ENCODE measurements at places on chromosomes 16 and 17.

DNA sequence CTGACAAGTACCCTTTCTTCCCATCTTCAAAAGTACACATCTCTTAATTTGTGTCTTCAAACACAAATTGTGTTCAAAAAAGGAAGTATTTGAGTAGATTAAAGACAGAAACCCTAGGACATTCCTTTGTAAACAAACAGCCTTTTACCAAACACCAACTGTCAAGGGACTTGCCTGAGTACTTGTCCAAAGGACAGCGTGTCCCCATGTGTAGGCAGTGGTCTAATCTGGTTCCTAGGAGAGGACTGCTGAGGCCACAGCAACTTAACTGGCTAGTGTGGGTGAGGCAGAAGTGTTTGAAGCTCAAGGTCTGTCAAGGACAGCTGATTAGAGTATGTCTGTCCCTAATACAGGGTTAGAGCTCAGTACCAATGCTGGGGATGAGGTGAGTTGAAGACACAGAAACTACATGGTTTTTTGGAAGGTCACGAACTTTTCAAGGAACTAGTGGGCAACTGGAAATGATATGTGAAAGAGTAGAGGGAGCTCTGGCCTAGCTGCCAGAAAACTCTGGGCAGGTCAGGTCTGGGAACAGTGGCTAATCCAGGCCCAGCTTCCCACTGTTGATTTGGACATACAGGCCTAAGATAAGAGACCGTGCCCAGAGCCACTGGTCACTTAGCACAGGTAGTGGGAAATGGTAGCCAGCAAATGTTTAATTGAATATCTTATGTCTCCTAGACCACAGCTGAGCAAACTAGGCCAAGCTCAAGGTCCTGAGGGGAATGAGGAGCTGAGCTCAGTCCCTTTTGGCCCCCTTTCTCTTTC, 10.1 kb downstream of the HMOX2 start:
- no peak for DNase-seq

- no peak for DNase-seq
These were observed 16.4 kb downstream of the ST3GAL2 start for GRCh38 chr16:70422543-70422942.

GRCh38 chr17:16507918-16508533, 16.0 kb upstream of the LRRC75A start:
- no peak for DNase-seq

- DNase-seq, result no peak
These were observed 38.4 kb downstream of the BPTF start for GRCh38 chr17:67863624-67864247.

GRCh38 chr17:32275060-32276042, 9.7 kb downstream of the RHBDL3 start:
- DNase-seq, result no peak

- no peak for DNase-seq
These were observed 23.3 kb upstream of the CA10 start for GRCh38 chr17:52181782-52182181.

DNA sequence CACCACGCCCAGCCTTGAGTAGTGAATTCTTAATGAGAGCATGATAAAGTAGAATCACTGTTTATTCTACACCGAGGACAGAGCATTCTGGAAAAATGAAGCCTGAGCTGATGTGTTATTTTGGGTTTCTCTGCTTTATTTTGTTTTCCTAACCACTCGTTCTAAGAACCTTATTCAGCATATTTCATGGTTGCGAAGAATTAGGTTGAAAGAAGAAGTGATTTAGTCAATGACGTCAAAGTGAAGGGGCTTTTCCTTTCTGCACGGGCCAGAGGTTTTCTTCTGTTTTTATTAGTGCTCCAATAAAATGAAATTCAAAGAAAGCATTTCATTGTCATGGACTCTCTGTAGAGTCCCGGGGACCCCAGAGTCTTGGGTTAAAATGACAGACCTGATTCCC, 178.5 kb downstream of the MAF start:
- DNase-seq, result no peak

DNA sequence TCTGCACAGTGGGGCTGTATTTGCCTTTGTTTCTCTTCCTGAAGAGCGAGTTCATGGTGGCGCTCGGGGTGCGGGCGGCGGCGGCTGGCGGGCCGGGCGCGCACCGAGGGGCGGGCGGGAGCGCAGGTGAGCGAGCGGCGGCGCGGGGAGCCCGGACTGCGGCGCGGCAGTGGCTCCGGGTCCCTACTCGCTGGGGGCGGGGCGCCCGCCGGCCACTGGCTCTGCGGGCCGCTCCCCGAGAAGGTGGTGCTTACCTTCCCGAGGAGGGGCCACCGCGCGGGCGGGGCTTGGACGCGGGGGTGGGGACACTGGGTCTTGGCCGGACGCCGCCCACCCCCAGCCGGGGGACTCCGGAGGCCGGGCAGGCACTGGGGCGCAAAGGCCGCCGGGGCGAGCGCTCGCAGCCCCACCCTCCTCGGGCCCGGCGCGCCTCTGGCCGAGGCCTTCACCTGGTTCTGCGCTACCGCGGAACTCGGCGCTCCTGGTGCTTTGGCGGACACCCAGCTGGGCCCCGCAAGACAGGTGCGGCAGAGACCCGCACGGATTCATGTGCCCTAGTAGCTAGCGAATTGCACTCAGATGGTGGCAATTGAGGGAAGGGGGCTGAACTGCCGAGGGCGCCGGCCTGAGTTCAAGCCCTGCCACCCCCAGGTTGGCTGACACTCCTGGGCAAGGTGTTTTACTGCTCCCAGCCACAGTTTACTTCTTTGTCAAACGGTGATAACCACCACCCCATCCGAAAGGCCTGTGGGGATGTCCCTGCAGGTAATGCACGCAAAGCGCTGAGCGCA, at the start of gene PPL:
TSS of gene PPL (minus strand) at position 158 of the 791 bp plus-strand sequence. CDS start at position 55, 103 bp downstream.
- DNase-seq, result no peak

- no peak for DNase-seq
These were observed 28.6 kb upstream of the ENDOV start for GRCh38 chr17:80386341-80386740.

DNA sequence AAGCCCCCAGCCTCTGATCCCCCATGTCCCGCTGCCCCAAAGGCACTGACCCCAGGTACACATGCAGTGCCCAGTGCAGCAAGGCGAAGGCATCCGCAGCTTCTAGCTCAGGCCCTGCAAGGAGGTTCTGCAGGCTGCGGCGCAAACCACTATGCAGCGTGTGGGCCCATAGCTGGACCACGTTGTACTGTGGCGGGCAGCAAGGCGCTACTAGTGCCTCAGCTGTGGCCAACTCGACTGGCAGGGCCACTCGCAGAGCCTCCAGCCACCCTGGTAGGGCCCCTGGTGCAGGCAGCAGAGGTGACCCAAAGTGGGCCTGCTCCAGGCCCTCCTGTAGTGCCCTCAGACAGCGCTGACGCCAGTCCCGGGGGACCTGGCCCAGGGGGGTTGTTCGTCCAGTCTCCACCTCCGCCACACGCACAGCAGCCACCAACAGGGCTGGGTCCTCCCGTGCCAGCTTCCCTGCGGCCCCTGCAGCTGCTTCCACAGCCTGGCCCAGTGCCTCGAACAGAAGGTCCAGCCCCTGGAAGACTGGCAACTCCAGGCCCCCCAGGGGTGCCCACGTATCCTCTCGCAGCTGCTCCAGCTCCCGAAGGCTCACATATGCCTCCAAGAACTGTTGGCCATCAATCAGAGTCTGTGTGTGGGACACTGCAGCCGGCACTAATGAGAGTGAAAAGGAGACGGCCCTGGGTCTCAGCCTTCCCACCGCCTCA, 2.6 kb downstream of the EXOC3L1 start:
- no peak for DNase-seq

- DNase-seq, result no peak
These were observed 70.3 kb downstream of the PMP22 start for GRCh38 chr17:15194859-15195277.

GRCh38 chr17:43327421-43327820, 71.4 kb upstream of the ARL4D start:
- no peak for DNase-seq

DNA sequence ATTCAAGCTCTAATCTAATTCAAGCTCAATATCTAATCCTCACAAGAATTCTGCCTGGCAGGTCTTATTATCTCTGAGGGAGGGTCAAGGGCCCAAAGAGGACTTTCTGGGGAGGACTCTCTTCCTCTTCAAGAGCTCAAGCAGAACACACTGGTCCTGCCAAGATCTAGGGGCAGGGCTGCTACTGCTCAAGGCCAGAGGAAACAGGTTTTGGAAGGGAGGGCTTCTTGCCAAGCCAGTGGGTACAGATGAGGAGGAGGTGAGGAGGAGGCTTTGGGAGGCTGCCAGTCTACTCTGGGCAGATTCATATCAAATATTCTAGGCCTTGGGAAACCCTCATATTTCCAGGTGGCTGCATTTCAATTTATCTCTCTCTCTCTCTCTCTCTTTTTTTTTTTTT, 51.8 kb upstream of the IL34 start:
- DNase-seq, result no peak

DNA sequence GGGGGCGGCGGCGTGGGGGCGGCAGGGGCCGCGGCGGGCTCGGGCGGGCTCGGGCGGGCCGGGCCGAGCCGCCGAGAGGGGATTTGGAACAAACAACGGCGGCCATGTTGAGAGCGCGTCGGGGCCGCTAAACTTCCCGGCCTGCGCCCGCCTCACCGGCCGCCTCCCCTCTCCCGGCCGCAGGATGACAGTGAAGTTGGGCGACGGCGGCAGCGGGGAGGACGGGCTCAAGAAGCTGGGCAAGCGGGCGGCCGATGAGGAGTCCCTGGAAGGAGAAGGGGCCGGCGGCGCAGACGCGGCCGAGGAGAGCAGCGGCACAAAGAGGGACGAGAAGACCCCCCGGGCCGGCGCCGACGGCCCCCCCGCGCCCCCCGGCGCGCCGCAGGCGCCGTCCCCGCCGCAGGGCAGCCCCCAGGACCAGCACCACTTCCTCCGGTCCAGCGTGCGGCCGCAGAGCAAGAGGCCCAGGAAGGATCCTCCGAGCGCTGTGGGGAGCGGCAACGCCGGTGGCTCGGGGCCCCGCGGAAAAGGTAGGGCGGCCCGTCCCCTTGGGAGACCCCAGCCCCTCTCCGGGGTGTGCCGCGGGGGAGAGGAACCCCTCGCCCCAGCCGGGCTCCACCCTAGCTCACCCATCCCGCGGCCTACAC, 2.4 kb downstream of the CRAMP1 start:
- no peak for DNase-seq

- no peak for DNase-seq
These were observed 1.1 kb downstream of the ABCA10 start for GRCh38 chr17:69227541-69227940.

DNA sequence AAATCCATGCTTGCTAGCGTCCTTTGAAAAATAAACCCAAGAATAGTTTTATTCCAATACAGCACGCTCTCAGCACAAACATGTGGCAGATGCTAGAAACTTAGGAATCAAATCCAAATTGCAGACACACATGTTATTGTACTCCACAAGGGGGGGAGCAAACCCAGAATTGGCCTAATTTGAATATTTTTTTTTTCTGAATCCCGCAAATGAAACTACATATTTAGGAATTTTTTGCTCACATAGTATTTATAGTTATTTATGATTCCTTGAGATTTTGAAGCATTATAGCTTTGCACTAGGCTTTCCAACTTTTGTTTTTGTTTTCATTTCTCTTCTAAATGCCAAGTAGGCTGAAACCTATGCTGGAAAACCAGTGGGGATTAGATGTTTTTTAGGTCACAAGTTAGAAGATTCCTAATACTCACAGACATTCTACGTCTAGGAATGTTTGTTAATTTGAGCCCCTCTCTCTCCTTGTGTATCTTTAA, 59.3 kb upstream of the CDH11 start:
- DNase-seq, result no peak

DNA sequence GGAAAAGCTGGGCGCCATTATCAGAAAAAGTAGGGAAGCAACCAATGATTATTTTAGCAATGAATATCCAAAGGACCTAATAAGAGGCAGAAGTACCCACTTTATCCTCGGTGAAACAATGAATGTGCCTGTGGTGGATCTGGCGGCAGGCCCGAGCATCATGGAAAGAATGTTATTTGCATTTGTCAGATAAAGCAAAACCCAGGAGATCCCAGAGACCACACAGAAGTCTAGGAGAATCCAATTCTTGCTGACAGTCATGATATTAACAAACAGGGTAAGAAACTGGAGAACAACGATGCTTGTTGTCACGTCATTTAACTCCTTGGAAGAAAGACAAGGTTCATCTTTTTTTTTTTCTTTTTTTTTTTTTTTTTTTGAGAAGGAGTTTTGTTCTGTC, 12.0 kb upstream of the TNRC6A start:
- no peak for DNase-seq

DNA sequence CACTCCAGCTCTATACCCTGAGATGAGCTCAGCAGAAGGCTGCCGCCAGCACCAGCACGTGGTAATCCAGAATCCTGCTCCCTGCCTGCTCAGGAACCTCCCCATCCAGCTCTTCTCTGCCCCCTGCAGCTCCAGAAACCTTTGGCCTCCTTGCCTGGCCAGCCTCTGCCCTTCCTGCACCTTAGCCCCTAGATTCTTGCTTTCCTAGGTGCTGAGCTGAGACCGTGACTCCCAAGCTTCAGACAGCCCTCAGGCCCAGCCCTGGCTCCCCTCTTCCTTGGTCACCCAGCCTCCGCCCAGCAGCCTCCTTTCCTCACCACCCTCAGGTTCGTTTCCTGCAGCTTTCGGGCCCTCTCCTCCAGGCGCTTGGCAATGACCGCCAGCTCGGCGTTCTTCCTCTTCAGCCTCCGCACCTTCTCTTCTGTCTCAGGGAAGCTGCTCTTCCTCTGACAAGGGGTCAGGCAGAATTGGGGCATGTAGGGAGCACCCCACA, 2.6 kb downstream of the TSPOAP1 start:
- DNase-seq, result no peak

- DNase-seq, result no peak
These were observed 82.8 kb downstream of the TBC1D16 start for GRCh38 chr17:79952901-79953300.

DNA sequence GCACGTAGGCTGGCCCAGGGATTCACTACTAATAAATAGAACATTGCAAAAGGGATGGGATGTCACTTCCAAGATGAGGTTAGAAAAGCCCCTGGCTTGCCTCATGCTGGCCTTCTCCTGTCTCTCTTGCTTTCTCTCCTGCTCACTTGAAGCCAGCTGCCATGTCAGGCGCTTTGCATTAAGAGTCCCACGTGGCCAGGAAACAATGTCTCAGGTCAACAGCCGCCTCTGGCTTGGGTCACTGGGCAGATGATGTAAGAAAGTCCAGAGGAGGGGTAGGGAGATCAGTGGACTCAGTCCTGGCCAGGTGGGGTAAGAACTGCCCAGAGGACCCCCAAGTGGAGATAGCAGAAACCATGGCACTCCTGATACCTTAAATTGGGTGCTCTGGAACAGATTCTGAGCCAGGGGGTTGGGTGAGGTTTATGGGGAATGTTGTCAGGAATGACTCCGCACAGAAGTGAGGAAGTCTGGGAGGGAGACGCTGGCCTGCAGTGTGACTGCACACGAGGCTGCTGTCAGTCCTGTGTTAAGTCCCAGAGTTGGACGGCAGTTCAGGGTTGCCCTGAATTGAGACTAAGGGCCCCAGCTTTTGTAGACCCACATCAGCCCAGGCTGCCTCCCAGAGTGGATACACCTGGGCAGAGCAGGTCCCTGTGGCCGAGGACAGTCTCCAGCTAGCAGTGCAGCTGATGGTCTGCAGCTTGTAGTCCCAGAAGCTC, 17.7 kb downstream of the C16orf82 start:
- DNase-seq, result no peak

DNA sequence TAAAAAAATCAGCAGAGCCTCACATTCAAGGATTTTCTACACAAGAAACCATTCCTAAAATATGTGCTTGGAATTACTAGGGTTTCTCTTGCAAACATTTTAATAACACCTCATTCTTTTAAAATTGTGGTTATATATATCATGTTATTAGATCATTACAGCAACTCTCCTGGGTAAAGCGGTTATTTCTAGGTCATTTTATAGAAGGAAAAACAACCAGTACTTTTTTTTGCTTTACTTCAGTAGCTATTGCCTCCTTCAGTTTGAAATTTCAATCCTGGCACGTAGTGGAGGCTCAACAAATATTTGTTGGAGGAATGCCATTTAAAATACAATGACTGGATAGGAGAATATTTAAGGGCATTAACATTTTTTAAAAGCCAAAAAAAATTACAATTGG, 220.6 kb downstream of the CDRT15L2 start:
- DNase-seq, result no peak

Data from CD4-positive, alpha-beta T cell treated with Interleukin-17A for 1 hour (primary cell).